CD8-positive, alpha-beta memory T cell (primary cell): ENCODE measurements at places on chromosomes 12 and 14. TPM values are rescaled to one million over a fixed set of nuclear protein-coding genes. Genes with fewer than 3 reads are reported as not detected.
A peak's percentile ranks its signal among the peaks of the same experiment; 100 is the strongest.

Gene GRIP1
- 1.3 TPM for total RNA-seq

Gene NFATC4
- total RNA-seq = 0.81 TPM

GRCh38 chr12:122437656-122438121 is 15.2 kb upstream of the CLIP1 start:
- DNase-seq = no peak

Gene SRRM4
- not detected for total RNA-seq

DNA sequence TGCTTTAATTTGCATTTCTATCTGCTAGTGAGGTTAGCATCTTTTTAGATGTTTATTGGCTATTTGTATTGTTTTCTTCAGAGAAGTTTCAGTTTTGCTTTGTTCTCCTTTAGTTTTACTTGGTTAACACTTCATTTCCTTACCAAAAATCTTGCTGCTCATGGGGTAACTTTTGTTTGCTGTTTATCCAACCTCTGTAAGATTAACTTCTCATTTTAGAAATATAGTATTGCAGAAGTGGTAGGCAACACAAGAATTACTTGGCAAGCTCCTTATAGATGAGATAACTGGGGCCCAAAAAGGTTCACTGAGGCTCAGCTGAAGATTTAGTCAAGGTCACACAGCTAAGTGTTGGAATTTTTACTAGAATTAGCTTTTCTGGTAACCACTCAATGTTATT is 40.5 kb downstream of the ALKBH1 start:
- no peak for DNase-seq

GRCh38 chr14:70901269-70901668 is 6.0 kb upstream of the PCNX1 start:
- DNase-seq = no peak

Gene RASSF9
- not detected for total RNA-seq

DNA sequence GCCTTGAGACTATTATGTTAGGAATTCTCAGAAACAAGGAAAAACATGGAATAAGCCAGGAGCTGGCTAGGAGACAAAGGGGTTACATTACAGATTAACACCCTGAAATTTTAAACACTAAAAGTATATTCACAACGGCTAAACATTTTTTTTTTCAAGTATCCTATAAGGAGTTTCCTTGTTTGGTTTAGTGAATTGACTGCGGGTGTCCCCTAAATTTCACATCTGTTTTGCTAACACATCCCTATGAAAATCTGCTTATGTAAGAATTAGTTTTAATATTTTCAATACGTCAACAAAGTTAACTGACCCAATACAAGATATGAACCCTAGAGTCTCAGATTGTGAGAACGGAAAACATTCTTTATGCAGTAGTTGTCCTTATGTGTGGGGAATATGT is 19.0 kb downstream of the TAOK3 start:
- DNase-seq = no peak

Gene GALNT8
- 0.20 TPM for total RNA-seq

- no peak for DNase-seq
Measured at GRCh38 chr14:71532790-71533189, 399.4 kb upstream of the RGS6 start.

DNA sequence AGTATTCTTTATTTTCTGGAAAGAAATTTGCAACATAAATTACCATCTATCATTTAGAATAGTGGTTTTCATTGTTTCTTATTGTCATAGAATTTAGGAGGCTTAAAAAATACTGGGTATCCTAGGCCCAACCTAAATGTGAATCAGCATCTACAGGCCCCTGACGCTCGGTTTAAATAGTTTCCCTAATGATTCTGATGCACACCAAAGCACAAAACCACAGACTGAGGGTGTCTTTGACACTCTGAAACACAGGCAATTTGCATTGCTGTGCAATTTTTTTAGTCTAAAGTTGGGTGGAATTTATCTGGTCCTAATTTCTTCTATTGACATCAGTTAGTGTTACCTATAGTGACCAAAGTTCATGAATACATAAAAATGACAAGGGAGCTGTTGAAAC is 87.6 kb upstream of the SSTR1 start:
- no peak for DNase-seq

Gene MYH6
- total RNA-seq = 0.09 TPM

DNA sequence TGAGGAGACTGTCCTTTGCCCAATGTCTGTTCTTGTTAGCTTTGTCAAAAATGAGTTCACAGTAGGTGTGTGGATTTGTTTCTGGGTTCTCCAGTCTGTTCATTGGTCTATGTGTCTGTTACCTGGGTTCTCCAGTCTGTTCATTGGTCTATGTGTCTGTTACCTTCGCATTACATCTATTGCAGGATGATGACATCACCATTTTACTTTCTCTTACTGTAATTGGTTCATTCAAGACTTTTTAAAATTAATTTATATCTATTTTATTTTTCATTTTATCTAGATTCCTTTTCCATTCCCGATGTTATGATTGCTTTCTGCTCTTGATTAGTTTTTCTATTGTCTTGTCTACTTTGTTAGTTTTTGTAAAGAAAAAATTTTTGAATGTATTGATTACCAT is 615.5 kb downstream of the SOX5 start:
- DNase-seq = no peak

- DNase-seq = no peak
Measured at GRCh38 chr12:93202688-93203087, 175.0 kb upstream of the NUDT4 start.

DNA sequence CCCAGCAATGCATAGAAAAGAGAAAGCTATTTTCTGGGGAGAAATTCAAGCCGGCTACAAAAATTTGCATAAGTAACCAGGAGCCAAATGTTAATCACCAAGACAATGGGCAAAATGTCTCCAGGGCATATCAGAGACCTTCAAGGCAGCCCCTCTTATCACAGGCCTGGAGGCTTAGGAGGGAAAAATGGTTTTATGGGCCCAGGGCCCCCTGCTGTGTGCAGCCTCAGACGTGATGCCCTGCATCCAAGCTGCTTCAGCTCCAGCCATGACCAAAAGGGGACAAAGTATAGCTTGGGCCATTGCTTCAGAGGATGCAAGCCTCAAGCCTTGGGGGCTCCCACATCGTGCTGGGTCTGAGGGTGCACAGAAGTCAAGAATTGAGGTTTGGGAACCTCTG is 15.8 kb downstream of the TMEM233 start:
- no peak for DNase-seq

Gene TAMALIN
- 7.3 TPM for total RNA-seq

DNA sequence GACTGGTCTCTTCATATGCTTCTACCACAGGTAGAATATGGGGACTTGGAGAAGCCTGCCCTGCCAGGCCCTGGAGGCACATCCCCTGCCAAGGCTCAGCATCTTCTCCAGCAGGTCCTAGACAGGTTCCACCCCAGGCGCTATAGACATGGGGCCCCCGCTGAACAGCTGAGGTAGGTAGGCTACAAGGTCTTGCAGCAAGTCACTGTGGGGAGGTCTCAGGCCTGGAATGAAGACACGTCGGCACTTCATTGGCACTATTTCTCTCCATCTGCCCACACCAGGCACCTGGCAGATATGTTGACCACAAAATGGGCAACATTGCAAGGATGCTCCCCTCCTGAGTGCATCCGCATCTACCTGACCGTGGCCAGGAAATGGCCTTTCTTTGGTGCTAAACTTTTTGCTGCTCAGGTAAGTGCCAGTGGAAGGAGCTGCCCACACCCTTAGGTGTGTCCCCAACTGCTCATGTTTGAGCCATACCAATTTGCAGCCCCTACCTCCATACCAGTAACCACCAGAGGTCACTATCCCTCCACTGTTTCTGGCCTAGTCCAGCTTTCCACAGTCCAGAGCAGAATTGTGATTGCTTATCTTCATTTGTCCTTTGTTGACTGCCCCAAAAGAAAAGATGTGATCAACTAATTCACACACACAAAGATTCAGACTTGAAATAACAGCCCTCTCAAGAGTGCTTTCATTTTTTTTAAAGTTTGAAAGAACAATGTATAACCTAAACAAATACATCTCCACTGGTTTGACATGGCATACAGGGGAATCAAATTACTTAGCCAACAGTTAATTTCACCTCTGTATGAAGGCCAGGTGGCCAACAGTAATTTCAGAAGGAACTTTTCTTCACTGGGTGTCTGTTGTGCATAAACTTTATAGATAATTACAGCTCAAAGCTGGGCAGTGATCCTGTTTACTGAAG is 16.1 kb downstream of the PIGH start:
- no peak for DNase-seq

DNA sequence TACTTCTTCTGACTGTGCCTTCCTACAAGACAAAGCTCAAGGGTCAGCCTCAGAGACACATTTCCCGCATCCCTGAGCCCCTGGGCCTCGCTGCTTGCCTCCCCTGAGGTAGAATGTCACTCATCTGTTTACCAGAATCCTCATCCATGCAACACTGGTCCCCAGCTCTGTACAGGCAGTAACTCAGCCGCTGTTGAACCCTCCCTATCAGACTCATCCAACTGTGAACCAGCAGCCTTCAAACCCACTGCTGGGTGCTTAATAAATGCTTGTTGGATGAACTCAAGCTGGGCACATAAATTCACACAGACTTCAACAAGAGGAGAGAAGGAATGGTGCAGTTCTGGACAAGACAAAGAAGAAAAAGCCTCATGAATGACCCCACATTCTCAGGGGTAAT is 6.1 kb downstream of the NT5DC3 start:
- no peak for DNase-seq

DNA sequence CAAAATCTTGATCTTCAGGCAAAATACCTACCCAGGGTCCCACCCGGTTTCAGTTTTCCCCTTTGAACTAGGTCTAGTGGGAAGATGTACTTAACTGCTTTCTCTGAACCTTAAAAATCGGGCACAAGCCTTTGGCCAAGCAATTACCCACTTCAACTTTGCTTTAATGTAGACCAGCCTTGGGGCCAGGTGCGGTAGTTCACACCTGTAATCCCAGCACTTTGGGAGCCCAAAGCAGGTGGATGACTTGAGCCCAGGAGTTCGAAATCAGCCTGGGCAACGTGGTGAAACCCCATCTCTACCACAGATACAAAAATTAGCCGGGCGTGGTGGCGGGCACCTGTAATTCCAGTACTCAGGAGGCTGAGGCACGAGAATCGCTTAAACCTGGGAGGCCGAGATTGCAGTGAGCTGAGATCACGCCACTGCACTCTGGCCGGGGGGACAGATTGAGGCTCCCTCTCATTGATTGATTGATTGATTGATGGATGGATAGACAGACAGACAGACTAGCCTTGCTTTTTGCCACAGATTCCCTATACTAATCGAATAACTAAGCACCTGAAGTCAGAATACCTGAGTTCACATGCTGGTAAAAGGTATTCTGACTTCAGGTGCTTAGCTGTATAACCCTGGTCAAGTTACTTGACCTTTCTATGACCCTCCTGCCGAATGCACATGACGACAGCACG is 1.9 kb downstream of the CLIP1 start:
- DNase-seq = no peak

GRCh38 chr12:122355706-122356105 is 66.8 kb downstream of the CLIP1 start:
- no peak for DNase-seq

- peak; percentile 43 for DNase-seq
Measured at GRCh38 chr12:59597385-59597781, 1.6 kb downstream of the SLC16A7 start.

Gene MGAT4C
- total RNA-seq = not detected

Gene PTGDR
- 1.4 TPM for total RNA-seq

Gene IFI27
- total RNA-seq = 1.3 TPM

DNA sequence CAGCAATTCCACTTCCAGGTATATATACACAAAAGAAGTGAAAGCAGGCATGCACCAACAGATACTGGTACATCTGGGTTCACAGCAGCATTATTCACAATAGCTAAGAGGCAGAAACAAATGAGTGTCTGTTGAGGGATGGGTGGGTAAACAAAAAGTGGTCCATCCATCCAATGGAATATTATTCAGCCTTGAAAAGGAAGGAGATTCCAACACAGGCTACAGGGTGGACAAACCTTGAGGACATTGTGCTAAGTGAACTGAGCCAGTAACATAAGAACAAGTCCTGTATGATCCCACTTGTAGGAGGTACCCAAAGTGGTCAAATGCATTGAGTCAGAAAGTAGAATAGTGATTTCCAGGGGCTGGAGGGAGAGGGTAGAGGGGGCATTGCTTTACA is 27.6 kb upstream of the BEGAIN start:
- no peak for DNase-seq

- DNase-seq = no peak
Measured at GRCh38 chr14:23145794-23146350, 26.8 kb upstream of the CEBPE start.

Gene FSCB
- total RNA-seq = not detected

GRCh38 chr14:99884834-99885648 is 91.8 kb downstream of the EML1 start:
- DNase-seq = peak; percentile 47

DNA sequence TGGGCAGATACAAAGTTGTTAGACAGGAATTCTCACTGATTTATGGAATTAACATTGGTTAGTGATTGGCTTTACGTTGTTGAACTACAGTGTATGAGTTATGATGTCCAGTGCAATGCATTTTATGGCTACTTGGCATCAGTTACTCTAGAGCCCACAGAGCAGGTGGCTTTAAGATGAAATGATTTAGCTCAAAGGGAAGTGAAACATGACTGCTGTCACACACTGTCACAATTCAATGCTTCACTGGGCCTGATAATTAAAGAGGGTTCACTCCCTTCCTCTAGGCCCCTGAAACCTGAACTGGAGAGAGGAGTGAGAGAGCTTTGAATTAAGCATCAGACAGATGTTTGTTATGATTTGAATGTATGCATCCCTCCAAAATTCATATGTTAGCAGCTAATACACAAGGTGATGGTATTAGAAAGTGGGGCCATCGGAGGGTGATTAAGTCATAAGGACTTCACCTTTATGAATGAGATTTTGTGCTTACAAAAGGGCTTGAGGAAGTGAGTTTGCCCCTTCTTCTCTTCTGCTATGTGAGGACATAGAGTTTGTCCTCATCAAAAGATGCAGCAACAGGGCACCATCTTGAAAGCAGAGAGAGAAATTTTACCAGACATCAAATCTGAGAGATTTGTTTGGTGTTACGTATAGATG is 175.8 kb upstream of the GRIN2B start:
- DNase-seq = no peak

GRCh38 chr12:85385406-85385805 is 105.4 kb downstream of the ALX1 start:
- no peak for DNase-seq

GRCh38 chr12:5447320-5447719 is 15.4 kb downstream of the NTF3 start:
- DNase-seq = no peak

GRCh38 chr12:100437038-100437841 is 36.4 kb upstream of the NR1H4 start:
- no peak for DNase-seq

Gene PSMB5
- 198 TPM for total RNA-seq

Gene IGFBP6
- total RNA-seq = 1.5 TPM

GRCh38 chr12:124967016-124967739 is 21.8 kb downstream of the DHX37 start:
- no peak for DNase-seq

Gene PTCSC3
- not detected for total RNA-seq
